ENCODE measurements at places on chromosomes 16 and 17.

- DNase-seq: peak; percentile 50
These were observed 822 bp downstream of the IGF2BP1 start for GRCh38 chr17:48997827-48998586.

GRCh38 chr16:86051368-86052114 lies 152.6 kb downstream of the IRF8 start:
- DNase-seq: no peak

GRCh38 chr16:49484451-49484849 lies 110.8 kb downstream of the C16orf78 start:
- DNase-seq: no peak

GRCh38 chr17:67995570-67996263 lies 552 bp downstream of the C17orf58 start:
- no peak for DNase-seq

- DNase-seq: no peak
These were observed 3.3 kb downstream of the LRRC46 start for GRCh38 chr17:47834756-47835155.

- no peak for DNase-seq
These were observed 11.0 kb downstream of the ADORA2B start for GRCh38 chr17:15955793-15956541.

DNA sequence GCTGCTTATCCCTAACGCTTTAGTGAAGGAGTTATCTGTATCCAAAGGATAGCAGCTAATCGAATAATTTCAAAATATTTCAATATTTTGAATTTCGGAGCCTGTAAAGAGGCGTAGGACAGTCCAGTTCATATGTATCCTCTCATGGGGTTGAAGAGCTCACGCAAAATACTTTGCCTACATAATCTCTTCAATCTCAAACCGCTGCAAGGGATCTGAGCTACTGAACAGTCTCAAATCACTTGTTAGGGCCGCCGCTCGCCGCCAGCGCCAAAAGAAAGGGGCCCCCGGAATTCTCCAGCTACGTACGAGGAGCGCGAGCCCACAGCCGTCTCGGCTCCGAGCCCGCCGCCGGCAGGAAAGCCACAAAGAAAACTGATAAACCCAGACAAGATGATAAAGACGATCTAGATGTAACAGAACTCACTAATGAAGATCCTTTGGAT lies 601 bp upstream of the RFWD3 start:
- no peak for DNase-seq

GRCh38 chr16:54493594-54493993 lies 207.0 kb upstream of the IRX3 start:
- DNase-seq: no peak

DNA sequence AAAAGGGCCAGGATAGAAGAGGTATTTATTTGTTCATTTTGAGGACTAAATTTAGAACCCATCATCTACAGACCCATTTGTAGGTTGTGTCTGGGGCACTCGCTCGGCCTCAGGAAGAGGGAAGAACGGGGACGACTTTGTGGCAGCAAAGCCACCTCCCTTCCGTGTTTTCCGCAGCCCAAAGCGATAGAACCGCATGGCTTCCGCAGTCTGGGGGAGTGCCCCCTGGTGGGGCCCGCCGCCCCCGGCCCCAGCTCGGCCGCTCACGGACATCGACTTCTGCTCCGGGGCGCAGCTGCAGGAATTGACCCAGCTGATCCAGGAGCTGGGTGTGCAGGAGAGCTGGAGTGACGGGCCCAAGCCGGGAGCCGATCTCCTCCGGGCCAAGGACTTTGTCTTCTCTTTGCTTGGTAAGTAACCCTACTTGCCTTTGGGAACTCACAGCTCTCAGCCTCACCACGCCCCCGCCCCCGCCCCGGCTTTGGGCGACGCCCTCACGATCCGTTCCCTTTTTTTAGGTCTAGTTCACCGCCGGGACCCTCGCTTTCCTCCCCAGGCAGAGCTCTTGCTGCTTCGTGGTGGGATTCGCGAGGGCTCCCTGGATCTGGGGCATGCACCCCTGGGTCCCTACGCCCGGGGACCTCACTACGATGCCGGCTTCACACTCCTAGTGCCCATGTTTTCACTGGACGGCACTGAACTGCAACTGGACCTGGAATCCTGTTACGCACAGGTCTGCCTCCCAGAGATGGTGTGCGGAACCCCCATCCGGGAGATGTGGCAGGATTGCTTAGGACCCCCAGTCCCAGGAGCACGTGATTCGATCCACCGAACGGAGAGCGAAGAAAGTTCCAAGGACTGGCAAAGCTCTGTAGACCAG lies 681 bp downstream of the TMEM102 start:
- no peak for DNase-seq

DNA sequence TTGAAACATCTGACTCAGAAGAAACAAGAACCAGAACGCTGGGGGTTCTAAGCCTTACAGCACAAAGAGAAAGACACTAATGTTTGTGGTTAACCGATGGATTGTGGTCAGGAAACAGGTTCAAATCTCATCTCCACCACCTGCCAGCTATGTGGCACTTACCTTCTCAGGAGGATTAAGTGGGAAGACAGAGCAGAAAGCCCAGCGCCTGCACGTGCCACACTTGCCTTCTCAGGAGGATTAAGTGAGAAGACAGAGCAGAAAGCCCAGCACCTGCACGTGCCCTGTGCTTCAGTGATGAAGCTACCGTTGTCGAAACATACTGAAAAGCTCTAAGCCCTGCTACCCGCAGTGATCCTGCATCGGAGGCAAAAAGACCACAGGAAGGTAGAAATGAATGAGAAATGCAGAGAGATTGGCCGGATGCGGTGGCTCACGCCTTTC lies 90.6 kb downstream of the NXN start:
- no peak for DNase-seq

- no peak for DNase-seq
These were observed 40.2 kb upstream of the PITPNM3 start for GRCh38 chr17:6596511-6596910.

GRCh38 chr16:35752773-35753558 lies 2293.6 kb downstream of the TP53TG3F start:
- DNase-seq: no peak

- no peak for DNase-seq
These were observed 1.7 kb downstream of the RPRML start for GRCh38 chr17:46977348-46977747.

- DNase-seq: no peak
These were observed 108.7 kb downstream of the SMG6 start for GRCh38 chr17:2194889-2195335.

GRCh38 chr16:20614186-20615141 lies 38.3 kb upstream of the ACSM2B start:
- no peak for DNase-seq

GRCh38 chr17:82913304-82914043 lies 73.7 kb upstream of the ZNF750 start:
- DNase-seq: peak; percentile 19

DNA sequence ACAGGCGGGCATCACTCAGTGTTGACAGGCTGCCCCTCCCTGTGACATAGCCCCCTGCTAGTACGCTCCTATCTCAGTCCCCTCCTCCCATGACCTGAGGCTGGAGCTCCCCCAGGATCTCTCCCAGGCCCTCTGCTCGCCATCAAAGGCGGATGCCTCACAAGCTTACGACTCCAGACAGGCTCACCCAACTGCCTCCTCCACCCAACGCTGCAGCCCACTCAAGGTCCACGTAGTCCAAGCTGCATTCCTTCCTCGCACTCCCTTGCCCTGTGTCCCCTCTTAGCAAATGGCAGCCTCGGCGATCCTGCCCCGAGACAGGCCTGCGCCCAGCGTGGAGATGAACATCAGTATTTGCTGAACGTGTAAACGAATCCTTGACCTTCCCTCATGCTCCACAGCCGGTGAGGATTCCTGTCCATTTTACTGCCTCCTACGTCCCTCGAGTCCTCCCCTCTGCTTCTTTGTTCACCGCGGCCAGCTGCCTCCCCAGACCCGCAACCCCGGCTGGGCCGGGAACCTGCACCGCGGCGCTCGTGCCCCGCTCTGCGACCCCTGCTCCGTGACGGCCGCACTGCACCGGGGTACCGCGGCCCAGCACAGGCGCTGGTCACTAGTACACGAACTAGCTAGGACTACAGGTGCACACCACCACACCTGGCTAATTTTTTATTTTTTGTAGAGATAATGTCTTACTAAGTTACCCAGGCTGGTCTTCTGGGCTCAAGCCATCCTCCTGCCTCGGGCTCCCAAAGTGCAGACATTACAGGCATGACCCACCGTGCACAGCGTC lies 838 bp upstream of the TMEM97 start:
- DNase-seq: no peak

DNA sequence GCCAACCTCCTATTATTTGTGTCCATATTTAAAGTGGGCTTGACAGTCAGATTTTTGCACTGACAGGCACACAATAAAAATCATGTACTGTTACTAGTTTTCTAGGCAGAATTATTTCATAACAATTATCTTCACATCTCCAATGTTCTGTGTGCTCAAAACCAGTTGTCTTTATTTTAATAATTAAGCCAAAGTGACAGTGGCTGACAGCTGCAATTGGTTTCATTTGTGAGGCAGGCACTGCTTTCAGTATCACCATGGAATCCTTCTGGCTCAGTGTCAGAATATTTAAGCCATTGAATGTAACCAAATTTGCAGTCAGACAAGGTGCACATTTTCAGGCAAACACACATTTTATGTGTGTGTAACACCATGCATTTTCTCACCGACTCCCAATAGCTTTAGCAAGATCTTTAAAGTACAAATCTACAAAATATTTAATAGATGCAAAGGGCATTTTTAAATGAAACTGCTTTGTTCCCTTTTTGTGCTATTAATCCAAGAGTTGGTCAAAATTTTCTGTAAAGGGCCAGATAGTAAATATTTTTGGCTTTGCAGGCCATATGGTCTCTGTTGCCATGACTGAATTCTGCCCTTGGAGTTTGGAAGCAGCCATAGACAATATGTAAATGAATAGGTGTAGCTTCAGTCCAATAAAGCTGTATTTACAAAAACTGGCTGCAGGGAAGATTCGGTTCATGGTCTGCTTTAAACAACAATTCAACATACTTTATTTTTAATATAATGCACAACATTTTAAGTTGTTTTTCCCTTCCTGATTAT lies 486.0 kb downstream of the KCNJ2 start:
- DNase-seq: no peak

DNA sequence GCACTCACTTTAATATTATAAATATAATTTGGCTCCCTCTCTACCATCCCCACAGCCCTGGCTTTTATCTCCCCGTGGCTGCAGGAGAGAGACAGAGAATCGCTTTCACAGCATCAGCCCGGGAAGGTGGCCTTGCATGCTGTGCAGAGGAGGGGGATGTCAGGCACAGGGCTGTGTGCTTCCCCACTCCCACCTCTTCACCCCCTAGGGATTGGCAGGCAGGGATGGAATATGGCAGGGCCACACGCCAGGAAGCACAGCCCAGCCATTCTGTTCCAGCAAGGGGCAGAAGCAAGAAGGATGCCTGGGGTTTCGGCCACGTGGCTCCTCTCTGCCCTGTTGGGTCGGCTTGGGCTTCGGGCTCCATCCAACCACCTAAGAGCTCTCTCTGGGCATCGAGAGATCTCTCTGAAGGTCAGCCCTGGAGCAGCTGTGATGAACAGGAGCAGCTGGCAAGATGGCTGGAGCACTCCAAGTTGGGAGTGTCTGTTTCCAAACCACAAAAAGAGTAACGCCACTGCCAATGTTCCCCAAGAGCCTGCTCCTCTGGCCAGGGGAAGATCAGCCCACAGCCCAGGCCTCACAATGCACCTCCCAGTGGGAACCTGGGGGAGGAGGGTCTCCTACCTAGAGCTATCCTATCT lies 223.2 kb downstream of the C16orf78 start:
- no peak for DNase-seq

GRCh38 chr17:61459142-61459809 lies 7.1 kb downstream of the TBX4 start:
- no peak for DNase-seq

DNA sequence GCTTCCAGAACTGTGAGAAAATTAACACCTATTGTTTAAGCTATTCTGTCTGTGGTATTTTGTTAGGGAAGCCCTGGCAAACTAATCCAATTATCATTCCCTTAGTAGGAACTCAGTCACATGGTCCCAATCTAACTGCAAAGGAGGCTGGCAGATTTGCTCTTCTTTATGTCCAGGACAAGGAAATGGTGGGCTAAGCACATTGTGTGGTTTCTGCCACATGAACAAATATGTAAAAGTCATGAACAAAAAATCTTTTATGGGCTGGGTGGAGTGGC lies 278.6 kb upstream of the RPL38 start:
- no peak for DNase-seq

GRCh38 chr16:89572073-89572484 lies 3.5 kb upstream of the CPNE7 start:
- DNase-seq: no peak

DNA sequence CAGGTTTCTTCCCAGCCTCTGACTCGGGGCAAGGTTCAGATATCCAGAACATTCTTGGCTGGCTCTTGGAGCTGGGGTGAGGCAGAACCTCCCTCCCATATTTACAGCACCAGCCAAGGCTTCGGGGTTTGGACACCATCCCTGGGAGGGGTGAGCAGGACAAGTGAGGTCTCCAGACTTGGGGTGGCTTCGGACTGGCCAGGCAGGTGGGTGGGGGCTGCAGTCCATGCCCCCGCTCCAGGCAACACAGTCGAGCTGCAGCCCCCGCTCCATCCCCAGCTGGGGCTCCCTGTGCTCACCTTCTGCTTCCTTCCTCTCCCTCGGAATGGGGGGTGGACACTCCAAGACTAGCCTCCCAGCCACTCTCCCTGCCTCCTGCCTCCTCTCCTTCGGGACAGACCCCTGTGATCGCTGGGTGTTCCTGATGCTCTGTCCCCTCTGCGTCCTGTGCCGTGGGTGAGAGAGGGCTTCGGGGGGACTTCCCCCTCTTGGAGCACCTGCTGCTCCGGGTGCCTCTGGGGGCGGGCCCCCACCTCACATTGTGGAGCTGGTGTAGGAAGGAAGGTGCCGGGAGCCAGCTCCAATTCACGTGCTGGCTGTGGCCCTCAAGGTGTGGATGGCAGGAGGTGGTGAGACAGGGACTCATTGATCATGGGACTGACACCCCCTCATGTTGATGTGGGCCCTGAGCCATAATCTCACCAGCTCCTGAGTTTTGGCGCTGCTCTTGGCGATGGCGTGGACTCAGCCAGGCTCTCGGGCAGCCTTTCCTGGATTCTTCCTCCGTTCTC lies 189.2 kb downstream of the SEC14L1 start:
- DNase-seq: no peak

DNA sequence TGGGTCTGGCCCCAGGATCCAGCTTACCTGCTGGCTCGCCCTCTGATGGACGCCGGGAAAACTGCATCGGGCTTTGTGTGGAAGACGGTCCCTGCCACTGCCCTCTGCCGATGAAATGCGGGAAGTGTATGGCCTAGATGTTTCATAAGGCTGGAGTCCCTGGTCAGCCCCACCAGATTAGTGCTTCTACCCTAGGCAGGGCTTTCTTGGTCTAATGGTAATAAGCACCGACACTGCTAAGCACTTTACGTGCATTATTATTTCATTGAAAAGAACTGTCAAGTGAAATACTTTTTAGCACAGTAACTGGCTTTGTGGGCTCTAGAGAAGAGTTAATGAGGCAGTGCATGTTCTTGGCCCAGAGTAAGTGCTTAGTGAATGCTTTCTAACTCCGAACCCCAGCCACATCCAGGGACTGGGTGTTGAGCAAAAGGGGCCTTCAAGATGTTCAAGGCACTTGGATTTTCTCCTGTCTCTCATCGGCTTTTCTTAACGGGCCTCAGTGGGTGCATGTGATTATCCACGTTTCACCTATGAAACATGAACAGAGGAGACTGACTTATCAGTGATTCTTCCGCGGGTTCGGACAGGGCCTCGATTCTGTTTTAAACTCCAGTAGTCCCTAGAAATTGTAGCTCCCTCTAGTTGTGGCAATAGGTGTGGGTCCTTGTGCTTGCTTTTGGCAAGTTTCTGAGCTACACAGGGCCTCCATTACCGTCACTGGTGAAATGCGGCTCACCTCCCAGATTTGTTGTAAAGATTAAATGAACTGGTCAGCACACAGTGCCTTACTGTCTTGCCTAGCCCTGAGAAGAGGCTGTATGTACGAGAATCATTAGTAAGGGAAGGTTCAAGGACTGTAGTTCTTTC lies 6.6 kb downstream of the TRAF4 start:
- peak; percentile 92 for DNase-seq
